Left kidney (tissue), 8 donors: ENCODE measurements at places on chromosomes 4 and X.
A peak's percentile ranks its signal among the peaks of the same experiment; 100 is the strongest.

- peak; percentile 53 for DNase-seq
Observed at GRCh38 chr4:80036949-80037685, 35.9 kb downstream of the ANTXR2 start.

- DNase-seq = no peak
Observed at GRCh38 chr4:163042306-163042705, 124.4 kb downstream of the NAF1 start.

- no peak for DNase-seq
Observed at GRCh38 chr4:55543858-55544257, 2.9 kb downstream of the CLOCK start.

GRCh38 chrX:24110069-24110468 is 39.5 kb upstream of the ZFX start:
- peak; percentile 52 for DNase-seq

DNA sequence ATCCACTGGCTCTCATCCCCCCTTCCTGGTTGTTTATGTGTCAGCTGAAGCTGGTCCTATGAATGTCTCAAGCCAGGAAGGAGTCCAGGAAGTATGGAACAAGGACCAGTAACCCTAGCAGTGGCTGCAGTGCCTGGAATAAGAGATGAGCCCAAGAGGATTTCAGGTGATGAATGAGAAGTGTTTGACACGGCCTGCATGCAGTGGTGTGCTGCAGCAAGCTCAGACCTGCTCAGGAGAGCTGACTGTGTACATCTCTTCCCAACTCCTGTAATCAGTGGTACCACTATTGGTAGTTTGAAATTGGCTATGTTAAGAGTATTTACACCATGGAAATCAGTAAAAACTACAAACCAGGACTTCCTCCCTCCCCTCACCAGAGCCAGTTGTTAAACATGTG is 88.0 kb downstream of the IQCM start:
- DNase-seq = no peak

DNA sequence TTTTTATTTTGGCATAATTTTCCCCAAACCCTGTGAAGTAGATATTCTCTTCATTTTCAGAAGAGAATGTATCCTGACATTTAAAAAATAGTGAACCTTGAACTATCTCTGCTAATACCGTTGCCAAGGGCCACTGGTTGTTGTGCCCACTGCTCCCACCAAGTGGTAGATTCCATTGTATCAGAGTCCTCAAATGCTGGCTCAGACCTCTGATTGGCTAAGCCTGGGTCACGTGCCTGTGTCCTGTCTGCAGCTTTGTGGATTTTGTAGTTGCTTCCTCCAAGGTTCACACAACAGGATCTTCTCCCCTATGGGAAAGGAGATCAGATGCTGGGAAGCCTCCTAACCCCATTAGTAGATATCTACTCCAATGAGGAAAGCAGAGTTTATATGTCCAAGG is 104.8 kb upstream of the CASK start:
- no peak for DNase-seq

GRCh38 chr4:173680278-173680677 is 150.2 kb upstream of the HAND2 start:
- no peak for DNase-seq

DNA sequence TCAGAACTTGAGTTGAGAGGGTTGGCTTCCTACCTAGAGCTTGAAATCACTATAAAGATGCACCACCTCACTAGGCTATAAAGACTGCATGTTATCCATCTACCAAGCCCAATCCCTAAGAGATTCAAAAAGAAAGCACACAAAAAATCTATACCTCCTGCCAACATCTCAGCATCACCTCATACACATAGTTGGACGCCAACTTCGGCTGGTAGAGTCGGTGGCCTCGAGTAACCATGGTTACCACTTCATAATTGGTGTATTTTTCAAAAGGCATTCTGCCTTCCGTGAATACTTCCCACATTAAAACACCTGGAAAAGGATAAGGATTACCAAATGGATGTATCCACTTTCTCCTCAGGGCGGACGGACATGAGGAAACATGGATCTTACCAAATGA is 4.5 kb upstream of the TXK start:
- DNase-seq = no peak

DNA sequence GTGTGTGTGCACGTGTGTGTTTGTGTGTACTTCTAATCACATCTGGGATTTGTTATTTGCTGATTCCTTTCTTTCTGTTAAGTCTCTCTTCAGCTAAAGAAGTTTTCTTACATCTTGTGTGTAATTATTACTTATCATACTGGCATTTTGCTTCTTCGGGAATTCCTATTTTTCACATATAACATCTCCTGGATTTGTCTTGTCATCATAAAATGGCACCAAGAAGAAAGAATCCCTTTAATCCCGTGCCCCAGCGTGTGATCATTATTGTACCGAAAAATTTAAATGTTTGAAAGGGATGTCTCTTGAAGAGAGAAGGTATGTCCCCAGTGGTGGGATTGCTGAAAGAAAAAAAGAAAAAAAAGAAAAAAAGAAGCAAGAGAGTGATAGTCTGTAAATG is 72.3 kb downstream of the ZFX start:
- DNase-seq = no peak

- no peak for DNase-seq
Observed at GRCh38 chr4:184503869-184504300, 29.5 kb upstream of the IRF2 start.

GRCh38 chr4:147117431-147117830 is 171.8 kb upstream of the TTC29 start:
- no peak for DNase-seq

GRCh38 chrX:41475191-41475590 is 28.0 kb downstream of the NYX start:
- DNase-seq = no peak

DNA sequence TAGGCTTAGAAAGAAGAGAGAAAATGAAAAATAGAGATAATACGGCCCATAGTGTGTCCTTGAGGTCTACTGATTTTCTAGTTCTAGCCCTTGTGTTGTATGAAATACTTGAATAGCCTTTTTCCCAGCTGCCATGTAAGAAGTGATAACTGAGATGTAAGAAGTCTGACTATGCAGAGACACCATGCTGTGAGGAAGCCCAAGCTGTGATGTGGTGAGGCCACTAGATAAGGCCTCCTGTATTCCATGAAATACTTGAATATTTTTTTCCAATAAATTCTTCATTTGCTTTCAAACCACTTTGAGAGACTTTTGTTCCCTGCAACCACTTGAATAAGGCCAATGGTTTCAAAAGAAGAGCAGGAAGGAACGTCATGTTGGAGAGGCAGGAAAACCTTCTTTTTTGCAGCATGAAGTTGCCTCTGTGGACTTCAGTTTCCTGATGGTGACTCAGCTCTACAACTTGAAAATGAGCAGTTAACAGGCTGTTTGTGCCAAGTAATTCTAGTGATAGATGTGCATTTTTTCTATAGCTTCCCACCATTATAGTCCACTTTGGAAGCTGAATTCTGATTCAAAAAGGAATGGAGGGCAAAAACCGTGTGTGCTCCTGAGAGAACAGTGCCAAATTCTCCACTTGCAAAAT is 25.5 kb upstream of the FAM9C start:
- DNase-seq = no peak

- no peak for DNase-seq
Observed at GRCh38 chr4:140931911-140932310, 175.7 kb upstream of the TBC1D9 start.

- DNase-seq = no peak
Observed at GRCh38 chr4:111435986-111436744, 709.1 kb upstream of the FAM241A start.

GRCh38 chr4:177239878-177240277 is 69.8 kb upstream of the NEIL3 start:
- no peak for DNase-seq

DNA sequence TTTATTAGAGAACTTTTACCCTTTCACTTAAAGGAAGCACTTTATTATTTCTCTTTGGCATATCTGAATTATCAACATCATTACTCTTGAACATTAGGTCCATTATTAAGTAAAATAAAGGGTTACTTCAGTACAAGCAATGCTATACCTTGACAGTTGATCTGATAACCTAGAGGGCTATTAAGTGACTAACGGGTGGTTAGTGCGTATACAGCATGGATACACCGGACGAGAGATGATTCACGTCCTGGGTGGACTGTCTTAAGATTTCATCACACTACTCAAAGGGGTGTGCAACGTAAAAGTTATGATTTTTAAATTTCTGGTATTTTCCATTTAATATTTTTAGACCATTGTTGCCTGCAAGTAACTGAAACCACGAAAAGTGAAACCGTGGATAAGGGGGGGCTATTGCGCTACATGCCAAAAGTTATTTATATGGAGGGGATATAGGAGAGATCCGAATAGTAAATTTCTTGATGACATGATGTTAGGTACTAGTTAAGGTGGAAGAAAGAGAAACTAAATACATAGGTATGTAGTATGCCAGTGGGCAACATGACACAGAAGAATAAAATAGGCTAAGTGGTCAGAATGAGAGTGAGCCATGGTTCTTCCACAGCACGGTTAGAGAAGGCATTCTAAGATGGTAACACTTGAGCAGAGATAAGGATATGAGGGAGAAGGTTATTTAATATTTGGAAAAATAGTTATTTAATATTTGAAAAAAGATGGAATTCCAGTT is 230.8 kb upstream of the ANKRD50 start:
- DNase-seq = no peak

DNA sequence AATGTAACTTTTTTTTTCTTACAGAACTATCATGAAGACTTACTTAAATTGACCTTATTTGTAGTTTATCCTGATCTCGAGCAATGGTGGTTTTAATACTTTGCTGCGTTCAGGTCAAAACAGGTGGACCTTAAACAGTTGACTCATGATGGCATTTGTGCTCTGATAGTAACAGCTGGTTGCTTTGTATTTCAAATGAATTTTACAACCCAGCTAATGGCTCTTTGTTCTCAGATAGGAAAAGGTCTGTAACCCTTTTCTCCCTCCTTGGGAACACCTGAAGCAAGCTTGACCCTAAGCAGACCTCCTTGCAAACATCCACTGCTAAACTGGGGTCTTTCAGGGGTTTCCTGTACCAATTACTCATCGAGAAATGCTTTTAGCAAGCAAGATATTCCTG is 79.2 kb downstream of the F11 start:
- DNase-seq = no peak

DNA sequence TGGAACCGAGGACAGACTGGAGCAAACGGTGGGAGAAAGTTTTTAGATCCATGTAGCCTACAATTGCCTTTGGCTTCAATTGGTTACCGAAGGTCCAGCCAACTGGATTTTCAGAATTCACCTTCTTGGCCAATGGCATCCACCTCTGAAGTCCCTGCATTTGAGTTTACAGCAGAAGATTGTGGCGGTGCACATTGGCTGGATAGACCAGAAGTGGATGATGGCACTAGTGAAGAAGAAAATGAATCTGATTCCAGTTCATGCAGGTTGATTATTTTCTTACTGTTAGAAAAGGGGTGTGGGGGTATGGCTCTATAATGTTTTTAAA is 702 bp downstream of the KLHL5 start:
- DNase-seq = no peak

- DNase-seq = no peak
Observed at GRCh38 chrX:2801223-2801622, 27.5 kb upstream of the GYG2 start.

DNA sequence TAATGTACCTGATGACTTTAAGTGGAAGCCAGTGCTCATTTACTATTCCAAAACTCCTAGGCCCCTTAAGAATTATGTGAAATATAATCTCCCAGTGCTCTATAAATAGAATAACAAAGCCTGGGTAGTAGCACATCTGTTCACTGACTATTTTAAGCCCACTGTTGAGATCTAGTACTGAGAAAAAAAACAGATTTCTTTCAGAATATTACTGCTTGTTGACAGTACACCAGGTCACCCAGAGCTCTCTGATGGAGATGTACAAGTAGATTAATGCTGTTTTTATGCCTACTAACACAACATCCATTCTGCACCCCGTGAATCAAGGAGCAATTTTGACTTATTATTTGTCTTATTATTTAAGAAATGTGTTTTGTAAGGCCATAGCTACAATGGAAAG is 75.7 kb downstream of the FAM47C start:
- DNase-seq = no peak

DNA sequence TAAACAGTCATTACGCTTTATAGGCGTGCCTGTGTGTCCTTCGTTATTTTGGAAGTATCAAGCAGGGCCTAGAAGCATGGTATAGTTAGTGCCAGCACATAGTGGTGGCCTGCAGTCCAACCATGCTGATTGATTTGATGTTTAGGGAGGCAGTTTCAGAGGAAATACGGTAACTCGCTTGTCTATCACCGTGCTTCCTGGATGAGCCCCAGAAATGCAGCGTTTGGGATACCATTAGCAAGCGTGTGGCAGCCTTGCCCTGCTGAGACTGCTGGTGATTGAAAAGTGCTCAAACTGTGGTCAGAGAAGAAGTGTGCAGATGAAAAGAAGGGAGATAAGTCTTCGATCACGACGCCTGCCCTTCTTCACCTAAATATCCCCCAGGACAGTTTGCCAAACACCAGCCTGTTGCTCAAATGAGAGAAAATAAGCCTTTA is 158.4 kb downstream of the CHIC2 start:
- DNase-seq = no peak

DNA sequence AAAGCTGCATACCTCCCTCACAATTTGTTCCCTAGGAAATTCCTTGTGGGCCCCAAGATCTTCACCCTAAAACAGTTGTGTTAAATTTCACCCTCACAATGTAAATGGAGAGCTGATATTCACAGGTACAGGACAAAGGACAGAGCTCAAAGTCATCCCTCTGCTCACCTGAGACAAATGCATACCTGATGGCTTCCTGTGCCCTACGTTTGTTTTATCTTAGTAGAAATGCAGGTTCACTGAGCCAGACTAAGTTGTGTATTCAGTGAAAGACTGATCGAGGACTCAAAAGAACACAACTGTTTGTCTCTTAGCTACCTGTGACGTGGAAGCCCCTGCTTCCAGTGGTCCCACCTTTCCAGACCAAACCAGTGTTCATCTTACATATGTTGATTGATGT is 53.6 kb downstream of the TRMT44 start:
- no peak for DNase-seq

GRCh38 chr4:40587826-40588225 is 41.8 kb downstream of the RBM47 start:
- no peak for DNase-seq

- DNase-seq = no peak
Observed at GRCh38 chr4:173642509-173642908, 112.5 kb upstream of the HAND2 start.

DNA sequence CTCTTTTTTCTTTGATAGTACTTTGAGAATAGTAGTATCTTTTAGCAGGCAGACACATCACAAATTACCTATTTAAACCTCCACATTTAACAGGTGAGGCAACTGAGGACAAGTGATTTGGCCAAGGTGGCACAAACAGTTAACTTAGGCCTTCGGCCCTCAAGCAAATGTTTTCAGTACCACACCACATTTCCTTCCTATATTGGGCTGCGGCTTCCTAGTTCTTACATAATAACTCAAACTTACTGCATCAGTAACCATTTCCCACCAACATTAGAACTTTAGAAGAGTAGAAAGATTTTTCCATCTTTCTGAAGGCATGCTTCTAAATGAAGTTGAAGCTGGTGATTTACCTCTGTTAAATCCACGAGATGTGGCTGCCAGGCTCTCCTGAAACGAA is 63.2 kb upstream of the SLC4A4 start:
- no peak for DNase-seq

DNA sequence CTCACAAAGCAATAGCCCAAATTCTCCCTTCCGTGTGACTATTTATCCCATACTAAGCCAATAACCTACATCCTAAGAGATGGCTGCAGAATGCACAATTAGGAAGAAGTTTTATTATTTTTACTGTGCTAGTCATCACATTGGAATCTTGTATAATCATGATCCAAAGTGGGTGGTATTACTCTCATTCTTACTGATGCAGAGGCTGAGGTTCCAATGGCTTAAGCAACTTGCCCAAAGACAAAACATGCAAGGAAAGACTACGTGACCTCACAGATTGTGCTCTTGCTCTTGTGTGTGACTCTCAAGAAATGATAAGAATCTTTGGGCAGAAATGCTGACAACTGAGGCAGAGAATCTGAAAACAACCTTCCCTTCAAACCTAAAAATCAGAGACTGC is 212.2 kb downstream of the LDB2 start:
- DNase-seq = no peak
